ENCODE measurements at places on chromosomes 12 and 14.

DNA sequence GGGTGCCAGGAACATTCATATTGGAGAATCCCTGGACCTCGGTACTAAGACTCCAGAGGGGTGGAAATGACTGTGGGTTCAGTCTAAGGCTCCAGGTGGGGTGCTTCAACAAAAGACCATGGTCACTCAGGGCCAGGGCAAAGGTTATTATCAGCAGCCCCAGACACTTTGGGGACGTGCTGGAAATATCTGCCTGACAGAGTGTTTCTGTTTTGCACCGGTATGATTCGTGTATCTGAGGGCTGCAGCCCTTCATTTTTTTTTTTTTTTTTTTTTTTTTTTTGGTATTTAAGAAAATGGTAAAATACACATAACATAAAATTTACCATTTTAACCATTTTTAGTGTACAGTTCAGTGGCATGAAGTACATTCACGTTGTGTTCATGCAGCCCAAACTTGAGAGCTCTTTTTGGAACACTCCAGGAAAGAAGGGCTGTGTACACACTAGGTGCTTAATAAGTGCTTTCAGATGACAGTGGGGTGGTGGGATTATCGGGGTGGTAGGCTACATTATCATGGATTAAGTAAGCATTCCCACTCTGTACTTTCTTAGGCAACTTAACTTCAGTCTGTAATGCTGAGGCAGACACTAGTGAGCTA, 120.3 kb downstream of the CHST11 start:
- no peak for DNase-seq

DNA sequence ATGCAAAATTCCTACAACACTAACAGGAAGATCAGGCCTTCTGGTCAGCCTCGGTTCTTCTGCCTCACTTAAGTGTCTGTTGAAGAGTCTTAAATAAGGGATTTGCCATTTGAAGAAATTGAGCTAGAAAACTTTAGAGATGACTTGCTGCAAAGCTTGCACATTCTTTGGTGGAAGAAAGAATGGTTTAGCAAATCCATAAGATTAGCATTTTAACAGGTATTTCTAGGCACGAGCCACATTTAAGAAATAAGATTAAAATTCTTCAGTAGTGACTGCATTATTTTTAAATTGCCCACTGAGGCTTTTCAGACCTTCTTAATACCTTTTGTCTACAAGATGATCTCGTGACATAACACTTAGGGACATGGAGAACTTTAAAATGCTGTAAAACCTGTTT, 327.1 kb downstream of the TMEM117 start:
- DNase-seq = no peak

GRCh38 chr14:101108579-101109346, 205.2 kb upstream of the RTL1 start:
- no peak for DNase-seq

DNA sequence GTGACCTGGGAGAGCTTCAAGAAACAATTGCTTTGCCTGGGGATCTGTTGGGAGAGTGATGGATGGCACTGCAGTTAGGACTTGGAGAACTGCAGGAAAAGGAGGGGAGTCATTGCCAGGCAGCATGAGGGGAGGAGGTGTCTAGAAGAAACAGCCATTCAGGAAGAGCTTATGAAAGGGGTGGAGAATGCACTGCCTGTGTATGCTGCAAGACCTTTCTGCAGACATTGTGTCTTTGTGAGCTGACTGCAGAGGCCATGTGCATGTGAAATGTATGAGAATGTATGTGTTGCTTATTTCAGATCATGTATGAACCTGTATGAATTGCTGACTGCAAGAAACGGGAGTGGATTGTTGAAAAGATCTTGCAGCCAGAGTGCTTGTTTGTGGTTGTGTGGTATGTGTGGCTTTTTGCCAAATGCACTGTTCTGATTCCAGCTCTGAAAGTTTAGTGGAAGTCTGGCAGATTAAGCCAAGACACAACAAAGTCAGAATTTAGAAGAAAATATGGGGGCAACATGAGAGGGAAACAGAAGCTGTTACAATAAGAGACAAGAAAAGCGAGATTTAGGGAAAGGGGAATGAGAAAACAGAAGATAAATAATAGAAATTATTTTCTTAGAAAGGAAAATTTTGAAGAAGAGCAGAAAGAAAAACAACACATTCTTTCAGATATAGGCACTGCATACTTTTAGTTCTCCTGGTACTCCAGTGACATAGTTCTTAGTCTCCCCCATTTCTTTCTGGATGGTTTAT, 9.8 kb upstream of the RIMKLB start:
- no peak for DNase-seq

DNA sequence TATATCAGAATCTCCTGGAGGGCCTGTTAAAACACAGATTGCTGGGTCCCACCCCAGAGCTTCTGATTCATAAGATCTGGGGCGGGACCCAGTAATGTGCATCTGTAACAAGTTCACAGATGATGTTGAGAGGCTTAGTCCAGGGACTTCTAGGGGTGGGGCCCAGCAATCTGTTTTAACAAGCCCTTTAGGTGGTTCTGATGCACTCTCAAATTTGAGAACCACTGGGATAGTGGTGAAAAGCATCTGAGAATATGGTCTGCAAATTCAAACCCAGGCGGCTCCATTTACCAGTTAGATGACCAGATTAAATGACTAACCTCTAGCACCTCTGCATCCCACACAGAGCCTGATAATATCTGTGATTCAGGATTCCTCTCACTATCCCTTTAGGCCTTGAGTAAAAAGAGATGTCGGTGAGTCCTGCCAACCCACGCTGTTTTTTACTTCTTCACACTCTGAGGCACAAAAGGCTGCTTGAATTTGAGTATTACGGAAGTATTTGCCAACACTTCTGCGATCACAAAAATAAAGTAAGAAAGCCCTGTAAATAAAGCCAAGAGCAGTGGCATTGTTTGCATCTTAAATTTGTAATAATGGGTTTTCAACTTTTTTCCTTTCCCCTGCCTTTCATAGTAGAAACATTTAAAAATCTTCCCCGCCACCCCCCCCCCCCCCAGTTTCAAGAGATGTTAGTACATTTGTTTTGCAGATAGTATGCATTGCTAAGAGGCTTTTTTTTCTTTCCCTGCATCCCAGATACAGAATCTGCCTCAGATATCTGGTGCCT, 1.8 kb upstream of the FRS2 start:
- DNase-seq = no peak

DNA sequence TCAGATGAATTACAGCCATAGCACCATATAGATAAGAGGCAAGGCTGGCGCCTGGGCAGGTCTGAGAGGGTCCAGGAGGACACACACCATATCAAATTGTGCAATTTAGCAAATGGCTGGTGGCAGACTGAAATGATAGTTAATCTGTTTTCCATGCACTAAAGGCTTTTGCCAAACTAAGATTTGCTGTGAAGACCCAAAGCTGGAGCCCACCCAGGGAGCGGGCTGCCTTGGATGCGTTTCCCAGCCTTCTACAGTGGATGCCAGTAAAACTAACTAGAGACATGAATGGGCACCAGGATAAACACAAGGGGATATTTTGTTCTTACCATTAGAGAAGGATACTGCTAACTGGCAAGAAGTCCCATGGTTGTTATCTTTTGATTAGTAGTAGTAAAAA, 475.1 kb downstream of the DPF3 start:
- DNase-seq = no peak

DNA sequence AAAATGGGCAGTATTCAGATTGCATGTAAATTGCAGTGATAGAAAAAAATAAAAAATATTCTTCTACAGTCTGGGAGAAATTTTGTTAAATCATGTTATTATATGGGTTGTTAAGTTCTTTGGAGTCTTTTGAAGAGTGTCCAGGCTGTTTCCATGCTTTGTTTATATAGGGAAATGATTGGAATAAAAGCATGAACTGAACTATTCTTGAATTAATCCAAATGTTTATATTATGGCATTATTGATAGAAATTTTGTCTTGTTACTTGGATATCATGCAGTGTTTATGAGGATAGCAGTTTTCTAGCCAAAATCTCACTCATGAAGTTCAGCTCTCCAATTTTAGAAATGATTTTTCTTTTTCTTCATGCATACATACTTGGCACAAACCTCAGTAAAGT, 108.2 kb upstream of the NAV3 start:
- peak; percentile 38 for DNase-seq

DNA sequence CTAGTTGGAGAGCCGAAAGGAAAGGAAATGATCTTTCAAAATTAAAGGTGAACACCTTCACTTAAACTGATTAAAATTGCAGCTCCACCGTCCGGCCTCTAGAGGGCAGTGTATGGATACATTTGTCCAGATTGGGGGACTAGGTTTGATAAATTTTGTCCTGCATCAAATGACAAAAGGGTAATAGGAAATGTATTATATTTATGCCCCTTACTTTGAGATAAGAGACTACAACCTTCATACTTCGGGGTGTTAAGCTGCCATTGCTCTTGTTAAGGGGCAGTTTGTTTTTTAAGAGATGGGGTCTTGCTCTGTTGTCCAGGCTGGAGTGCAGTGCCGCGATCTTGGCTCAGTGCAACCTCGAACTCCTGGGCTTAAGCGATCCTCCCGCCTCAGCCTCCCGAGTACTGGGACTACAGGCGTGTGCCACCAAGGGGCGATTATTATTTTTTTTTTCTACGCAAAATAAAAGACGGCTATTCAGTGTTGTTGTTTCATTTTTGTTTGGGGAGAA, 818 bp upstream of the SUOX start:
- DNase-seq = peak; percentile 32

GRCh38 chr14:86521843-86522242, 991.9 kb downstream of the FLRT2 start:
- no peak for DNase-seq

- DNase-seq = no peak
Observed at GRCh38 chr14:96001866-96002497, 37.2 kb upstream of the C14orf132 start.

DNA sequence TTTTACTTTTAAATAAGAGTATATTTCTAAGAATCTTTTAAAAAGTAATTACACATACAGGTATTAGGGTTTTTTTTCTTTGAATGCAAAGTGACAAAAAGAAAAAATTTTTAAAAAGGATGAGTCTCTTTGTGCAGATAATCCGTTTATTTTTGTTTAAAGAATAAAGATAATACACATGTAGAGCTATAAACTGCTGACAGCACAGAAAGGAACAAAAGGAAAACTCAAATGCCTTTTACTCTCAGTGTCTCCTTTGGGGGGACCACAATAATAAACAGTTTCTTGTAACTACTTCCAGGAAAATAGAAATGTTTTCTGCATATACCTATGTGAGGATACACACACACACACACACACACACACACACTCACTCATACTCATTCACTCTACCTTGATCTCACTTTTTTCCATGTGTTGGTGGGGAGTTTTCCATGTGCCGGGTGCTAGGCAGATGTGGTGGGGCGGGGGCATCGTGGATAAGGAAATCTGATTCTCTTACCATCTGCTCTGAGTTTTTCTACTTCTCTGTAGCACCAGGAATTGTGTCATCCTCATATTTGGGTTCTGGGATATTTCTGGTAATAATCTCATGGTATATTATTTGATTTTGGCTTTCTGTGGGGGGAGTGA, 58.1 kb downstream of the KCTD10 start:
- DNase-seq = no peak

GRCh38 chr14:95497561-95498011, 18.9 kb downstream of the SYNE3 start:
- DNase-seq = no peak

DNA sequence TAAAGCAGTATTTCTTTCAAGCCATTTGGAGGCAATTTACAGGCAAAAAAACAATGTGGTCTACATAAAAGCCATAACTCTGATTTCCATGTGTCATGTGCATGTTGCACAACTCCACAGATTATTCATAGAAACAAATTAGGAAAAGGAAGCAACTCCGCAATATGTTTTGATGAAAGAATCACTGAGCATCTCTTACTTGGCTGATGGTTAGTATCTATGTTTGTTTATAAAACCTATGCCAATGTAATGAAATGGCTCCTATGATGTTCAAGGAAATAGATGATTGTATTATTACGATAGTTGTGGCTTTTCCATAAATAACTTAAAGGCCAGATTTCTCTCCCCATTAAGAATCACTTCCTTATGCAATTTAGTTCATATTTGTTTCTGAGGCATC, 373.7 kb downstream of the CCDC91 start:
- DNase-seq = no peak

- DNase-seq = no peak
Observed at GRCh38 chr14:21924479-21924878, 250.9 kb upstream of the OR4E1 start.

DNA sequence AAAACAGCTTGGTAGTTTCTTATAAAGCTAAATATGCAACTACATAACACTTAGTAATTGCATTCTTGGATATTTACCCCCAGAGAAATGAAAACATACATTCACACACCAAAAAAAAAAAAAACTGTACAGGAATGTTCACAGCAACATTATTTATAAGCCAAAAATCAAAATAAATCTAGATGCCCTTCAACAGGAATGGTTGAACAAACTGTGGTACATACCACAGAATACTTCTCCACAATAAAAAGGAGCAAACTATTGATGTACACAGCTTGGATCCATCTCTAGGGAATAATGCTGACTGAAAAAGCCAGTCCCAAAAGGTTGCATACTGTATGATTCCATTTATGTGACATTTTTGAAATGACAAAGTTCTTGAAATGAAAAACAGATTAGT, 62.1 kb upstream of the SLC38A4 start:
- no peak for DNase-seq

GRCh38 chr14:65282896-65283253, 129.7 kb upstream of the FUT8 start:
- no peak for DNase-seq

- DNase-seq = no peak
Observed at GRCh38 chr12:107519906-107520859, 165.4 kb upstream of the PWP1 start.

GRCh38 chr12:94123127-94123526, 25.2 kb upstream of the PLXNC1 start:
- no peak for DNase-seq

- no peak for DNase-seq
Observed at GRCh38 chr14:78253986-78254385, 83.8 kb downstream of the NRXN3 start.

DNA sequence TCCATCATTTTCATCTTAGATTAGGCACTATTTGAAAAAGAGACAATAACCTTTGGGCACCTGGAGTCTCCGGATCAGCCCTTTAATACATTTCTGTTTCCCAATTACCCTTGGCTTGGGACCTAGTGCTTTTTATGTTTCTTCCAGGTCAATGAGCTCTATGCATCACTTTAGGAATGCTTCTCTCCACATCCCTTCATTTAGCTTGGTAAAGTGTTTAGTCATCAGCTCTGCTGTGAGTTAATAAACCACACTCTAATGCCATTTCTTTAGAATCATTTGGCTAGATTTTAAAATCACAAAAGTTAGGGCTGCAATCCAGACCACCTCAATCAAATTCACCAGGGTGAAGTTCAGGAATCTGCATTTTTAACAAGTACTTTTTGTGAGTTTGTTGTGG, 41.7 kb downstream of the RASSF9 start:
- DNase-seq = no peak
